ENCODE measurements at places on chromosomes 1 and 21. TPM values are rescaled to one million over a fixed set of nuclear protein-coding genes. Genes with fewer than 3 reads are reported as not detected.

Gene GPR25
- not detected for total RNA-seq

Gene CLIC6
- total RNA-seq = 10.9 TPM

Gene WNT2B
- total RNA-seq = 50.8 TPM

Gene ACTN2
- total RNA-seq = 43.1 TPM

Gene CELSR2
- total RNA-seq = 35.2 TPM

Gene AADACL3
- 0.11 TPM for total RNA-seq

Gene NPHP4
- 23.9 TPM for total RNA-seq

Gene CLDN17
- total RNA-seq = not detected

Gene KRTCAP2
- 51.1 TPM for total RNA-seq

Gene HES2
- 1.2 TPM for total RNA-seq

Gene CFAP107
- total RNA-seq = not detected

All from camera-type eye (tissue), 1 donor.